ENCODE measurements at places on chromosomes 16 and 17.

- DNase-seq, result no peak
These were observed 52.9 kb downstream of the CA10 start for GRCh38 chr17:52105591-52105990.

GRCh38 chr16:81703177-81704155 is 75.6 kb upstream of the PLCG2 start:
- DNase-seq, result no peak

GRCh38 chr17:59620518-59621259 is 994 bp downstream of the CLTC start:
- DNase-seq, result peak; percentile 60

- DNase-seq, result no peak
These were observed 53.6 kb upstream of the TBX2 start for GRCh38 chr17:61345825-61346666.

DNA sequence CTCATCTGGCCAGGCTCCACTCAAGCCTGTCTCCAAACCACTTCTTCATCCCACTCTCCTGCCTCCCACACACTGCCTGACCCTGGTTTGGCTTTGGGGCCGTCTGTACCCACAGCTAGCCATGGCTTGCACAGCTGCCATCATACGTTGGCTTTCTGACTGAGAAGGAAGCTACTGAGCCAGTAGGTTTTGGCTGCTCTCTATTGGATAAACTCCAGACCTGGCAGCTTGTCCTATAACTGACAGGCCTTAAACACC is 3.9 kb downstream of the MIF4GD start:
- no peak for DNase-seq

DNA sequence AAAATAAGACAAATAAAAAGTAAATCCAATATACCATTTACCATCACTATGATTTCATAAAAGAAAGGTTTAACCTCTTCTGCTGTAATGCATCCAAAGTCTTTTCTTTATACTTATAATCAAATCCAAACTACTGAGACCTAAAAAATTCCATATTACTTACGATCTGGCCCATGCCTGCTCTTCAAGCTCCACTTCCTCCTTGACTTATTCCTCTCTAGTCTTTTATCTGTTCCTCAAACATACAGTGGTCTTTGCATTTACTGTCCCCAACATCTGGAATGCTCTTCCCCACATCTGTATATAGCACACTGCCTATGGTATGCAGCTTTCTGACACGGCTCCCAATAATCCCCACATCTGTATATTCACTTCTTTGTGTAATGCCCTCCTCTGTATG is 33.8 kb downstream of the PCTP start:
- no peak for DNase-seq

DNA sequence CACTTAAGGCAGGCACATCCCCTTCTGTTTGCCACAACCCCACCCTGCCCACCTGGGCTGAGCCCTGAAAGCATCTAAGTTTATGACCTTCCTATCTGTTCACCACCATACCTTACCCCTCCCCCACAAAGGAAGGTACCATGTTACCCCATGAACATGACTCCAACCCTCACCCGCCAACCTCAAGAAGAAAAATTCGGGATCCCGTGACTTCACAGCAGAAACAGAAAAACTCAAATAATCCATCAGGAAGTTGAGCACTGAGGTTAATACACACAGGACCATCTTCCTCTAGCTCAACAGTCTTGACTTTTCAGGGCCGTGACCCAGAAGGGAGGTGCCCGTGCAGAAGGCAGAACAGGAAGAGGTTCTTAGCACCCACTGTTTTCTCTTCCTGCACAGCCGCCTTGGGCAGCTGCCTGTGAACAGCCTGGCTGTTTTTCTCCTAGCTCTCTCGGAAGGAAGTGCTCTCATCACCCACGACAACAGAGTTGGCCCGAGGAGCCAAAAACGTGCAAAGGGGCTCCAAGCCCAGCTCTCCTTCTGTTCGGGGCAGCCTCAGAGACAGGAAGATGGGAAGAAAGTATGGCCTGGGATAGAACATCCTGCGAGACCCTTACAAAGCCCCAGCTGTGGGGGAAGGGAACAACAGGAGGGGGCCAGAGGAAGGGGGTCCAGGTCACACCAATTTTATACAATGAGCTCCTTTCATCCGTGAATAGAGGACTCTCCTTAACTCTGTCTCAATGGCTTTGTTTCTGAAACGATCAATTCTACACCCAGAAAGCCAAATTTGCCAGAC is 101.1 kb downstream of the XYLT1 start:
- DNase-seq, result peak; percentile 87

- DNase-seq, result no peak
These were observed 30.2 kb downstream of the LLGL2 start for GRCh38 chr17:75555679-75556153.

DNA sequence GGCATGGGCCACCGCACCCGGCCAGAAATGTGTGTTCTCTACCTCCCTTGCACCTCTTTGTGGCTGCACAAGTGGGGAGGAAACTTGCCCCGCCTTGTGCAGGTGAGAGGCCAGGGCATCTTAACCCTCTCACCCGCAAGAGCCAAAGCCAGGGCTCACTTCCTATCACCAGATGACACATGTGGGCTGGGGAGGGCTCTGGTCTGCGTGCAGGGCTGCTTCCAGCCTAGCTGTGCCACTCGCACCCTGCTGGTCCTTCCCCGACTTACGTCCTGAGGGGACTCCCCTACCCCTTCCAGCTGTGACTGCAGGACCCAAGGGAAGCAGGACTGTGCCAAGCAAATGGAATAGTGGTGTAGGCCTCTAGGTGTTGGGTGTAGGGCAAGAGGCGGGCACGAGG is 6.9 kb downstream of the MIEF2 start:
- no peak for DNase-seq

GRCh38 chr17:38693700-38694329 is 11.3 kb upstream of the MLLT6 start:
- DNase-seq, result peak; percentile 93

DNA sequence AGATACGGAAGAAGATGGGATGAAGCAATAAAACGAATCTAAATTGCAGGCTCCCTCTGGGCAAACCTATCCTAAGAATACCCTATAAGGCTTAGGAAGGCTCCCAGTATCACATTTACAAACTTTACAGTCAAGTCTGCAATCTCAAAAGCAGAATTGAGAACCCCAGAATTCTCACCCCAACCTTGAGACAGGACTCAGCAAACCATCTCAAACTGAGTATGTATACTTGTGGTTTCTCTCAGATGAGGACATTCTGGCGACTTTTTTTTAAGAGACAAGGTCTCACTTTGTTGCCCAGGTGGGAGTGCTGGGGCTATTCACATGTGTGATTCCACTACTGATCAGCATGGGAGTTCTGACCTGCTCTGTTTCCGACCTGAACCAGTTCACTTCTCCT is 19.3 kb upstream of the ITGA2B start:
- DNase-seq, result no peak

GRCh38 chr16:87278191-87279093 is 38.8 kb downstream of the C16orf95 start:
- DNase-seq, result peak; percentile 88

DNA sequence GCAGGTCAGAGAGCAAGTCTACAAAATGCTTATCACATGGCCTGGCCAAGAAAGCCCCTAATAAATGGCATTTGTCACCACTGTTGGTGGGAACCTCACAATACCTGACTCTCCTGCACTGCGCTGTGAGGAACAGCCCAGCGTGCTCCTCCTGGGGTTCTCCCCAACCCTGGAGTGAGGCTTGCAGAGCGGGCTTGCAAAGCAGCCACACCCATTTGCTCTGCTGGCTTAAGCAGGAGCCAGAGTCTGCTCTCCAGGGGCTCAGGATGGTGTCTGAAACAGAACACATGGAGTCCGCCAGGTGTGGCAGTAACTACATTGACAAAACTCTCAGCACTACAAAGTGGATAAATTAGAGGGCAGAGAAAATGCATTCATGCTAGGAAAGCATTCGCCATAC is 331.0 kb upstream of the CCL2 start:
- no peak for DNase-seq

DNA sequence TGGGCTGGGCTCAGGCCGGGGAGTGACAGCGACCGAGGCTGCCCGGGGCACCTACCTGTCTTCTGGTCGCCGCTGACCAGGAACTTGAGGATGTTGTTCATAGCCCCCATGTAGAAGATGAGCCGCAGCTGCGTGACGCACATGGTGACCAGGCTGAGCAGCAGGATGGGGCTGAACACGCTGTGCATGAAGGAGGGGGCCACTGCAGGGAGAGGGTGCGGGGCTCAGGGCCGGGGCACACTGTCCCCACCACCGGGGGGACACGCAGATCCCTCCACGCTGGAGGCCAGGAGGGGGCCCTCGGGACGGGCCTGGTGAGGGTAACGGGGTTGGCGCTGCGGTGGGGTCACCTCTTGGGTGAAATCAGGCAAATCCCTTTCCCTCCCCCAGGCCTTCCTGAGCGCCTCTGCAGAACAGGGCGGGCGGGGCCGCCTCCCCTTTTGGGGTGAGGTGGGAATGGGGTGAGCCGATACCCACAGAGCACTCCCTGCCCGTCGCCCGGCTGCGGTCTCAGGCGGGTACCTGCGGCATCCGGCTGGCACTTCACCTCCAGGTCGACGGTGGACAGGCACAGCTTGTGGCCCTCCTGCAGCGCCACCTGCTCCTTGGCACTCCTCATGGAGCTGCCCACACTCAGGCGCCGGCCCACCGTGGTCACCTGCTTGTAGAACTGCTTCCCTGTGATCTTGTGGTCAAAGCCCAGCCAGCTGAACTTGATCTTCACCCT is 28.3 kb upstream of the PITPNA start:
- DNase-seq, result peak; percentile 25

DNA sequence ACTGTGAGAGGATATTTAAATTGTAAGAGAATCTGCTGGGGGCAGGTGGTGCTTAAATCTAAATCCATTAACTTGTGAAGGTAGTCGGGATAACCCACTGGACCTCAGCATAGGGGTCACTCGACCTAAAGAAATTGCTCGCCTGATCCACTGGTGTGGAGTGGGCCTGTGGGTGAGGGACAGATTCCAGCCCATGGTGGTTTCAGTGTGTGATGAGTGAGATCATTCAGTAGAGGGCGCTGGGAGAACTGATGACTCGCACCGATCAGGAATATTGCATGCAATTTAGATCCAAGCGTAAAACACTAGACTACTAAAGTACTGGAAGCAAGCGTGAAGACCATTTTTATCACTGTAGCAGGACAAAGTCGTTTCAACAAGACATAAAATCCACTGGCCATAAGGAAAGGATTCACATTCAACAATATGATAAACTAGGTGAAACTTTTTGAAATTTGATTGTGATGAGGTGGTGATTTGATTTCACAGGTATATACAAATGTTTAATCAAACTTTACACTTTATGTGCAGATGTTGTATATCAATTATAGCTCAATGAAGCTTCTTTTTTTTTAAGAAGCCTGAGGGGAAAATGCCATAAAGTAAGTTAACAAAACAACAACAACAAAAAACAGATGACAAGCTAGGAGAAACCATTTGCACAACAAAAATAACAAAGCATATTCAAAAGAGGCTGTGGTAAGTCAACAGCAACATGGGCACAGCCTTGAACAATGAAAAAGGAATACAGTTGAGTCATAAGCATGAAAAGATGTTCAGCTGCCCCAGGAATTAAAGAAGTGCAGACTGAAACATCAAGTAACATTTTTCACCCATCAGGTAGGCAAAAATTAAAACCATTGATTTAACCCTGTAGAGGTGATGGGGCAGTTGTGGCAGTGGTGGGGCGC is 7.5 kb upstream of the TMEM170A start:
- DNase-seq, result no peak

- DNase-seq, result no peak
These were observed 18.8 kb downstream of the MPP2 start for GRCh38 chr17:43888548-43888947.

DNA sequence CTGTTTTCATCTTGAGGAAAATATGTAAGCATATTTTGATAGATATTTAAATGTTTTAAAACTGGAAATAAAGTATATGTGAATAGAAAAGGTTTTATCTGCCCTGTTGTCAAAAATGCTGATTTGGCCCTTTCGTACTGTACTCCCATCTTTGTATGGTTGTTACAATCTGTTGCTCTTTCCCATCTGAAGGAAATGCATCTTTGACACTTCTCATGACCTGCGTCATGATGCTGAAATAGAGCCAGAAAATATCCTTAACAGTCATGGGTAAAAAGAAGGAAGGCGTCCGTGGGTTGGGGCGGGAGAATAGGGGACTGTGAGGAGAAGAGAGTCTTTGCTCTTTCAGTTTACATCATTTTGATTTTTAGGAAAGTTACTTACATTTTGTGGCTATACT is 327.7 kb downstream of the BCAS3 start:
- no peak for DNase-seq

GRCh38 chr16:89153848-89154271 is 17.7 kb upstream of the CDH15 start:
- no peak for DNase-seq

GRCh38 chr17:73393381-73393780 is 81.6 kb upstream of the CDC42EP4 start:
- peak; percentile 68 for DNase-seq

DNA sequence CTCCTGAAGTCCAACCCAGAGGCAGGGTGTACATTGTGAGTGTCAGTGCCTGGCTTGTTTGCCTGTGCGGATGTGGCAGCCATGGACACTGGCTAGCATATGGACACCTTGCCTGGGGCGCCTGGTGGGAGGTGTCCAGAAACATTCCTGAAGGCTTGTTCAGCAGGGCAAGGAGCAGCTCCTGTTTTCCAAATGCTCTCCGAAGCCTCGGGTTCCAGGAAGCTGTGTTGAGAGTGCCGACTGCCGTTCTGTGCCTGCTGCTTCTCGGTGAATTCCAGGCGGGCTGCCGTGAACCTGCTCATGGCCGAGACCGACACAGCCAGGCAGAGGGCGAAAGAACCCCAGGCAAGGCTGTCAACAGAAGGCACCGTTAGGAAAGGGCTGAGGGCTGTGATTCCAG is 10.9 kb upstream of the DHRS7C start:
- no peak for DNase-seq

DNA sequence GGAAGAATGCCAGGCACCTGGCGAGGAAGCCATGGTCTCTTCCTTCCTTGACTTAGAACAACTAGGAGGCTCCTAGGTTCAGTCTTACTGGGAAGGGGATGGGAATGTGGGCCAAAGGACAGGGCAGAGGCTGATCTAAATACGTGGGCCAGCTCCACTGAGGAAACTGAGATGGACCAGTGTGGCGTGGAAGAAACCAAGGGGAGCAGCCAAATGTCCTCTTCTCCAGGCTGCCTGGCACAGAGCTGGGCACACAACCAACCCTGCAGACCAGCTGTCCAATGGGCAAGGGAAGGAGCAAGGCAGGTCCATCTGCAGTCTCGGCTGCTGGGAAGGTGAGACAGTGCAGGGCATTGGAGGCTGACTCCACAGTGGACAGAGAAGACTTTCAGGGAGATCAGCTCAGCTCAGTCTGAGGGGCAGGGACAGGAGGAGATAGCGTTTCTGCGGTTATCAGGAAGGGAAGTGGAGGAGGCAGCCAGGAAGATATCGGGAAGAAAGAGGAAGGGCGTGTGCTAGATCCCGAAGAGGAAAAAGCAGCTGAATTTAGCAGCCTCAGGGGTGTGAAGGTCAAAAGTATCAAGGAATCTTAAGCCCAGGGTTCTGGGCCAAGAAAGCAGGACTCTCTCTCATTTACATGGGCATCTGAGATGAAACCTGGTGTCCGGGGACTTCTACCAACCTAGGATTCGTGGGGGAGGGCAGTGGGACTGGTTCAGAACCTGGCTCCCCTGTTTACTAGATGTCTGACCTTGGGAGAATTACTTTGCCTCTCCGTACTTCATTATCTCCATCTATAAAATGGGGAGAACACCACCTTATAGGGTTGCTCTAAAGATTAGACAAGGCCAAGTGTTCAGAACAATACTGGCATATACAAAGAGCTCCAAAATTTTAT is 1.8 kb downstream of the KIFC3 start:
- no peak for DNase-seq
